Prostate gland (tissue), 2 donors: ENCODE measurements at places on chromosomes 1 and 21.

DNA sequence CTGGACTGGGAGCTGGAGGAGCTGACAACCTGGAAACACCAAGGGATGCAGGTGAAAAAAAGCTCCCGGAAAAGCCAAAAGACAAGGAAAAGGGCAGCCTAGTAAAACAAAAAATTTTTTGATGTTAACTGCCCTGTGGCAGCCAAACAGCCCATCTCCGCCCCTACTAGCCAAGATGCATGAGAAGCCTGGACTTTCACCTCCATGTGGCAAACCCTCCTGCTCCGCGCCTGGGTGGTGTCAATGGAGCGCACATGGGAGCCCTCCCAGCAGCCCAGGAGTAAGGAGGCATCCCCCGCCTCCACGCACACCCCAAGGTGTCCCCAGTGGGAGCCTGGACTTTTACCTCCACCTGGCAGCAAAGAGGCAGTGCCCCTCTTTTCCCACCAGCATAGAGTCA lies 30.5 kb downstream of the LEMD1 start:
- no peaks in the 10 kb centered on the region for H3K27me3 ChIP-seq
- H3K4me3 ChIP-seq: no peak overlapping the region
- no peak for DNase-seq
- H3K4me1 ChIP-seq: no peaks in the 10 kb centered on the region

DNA sequence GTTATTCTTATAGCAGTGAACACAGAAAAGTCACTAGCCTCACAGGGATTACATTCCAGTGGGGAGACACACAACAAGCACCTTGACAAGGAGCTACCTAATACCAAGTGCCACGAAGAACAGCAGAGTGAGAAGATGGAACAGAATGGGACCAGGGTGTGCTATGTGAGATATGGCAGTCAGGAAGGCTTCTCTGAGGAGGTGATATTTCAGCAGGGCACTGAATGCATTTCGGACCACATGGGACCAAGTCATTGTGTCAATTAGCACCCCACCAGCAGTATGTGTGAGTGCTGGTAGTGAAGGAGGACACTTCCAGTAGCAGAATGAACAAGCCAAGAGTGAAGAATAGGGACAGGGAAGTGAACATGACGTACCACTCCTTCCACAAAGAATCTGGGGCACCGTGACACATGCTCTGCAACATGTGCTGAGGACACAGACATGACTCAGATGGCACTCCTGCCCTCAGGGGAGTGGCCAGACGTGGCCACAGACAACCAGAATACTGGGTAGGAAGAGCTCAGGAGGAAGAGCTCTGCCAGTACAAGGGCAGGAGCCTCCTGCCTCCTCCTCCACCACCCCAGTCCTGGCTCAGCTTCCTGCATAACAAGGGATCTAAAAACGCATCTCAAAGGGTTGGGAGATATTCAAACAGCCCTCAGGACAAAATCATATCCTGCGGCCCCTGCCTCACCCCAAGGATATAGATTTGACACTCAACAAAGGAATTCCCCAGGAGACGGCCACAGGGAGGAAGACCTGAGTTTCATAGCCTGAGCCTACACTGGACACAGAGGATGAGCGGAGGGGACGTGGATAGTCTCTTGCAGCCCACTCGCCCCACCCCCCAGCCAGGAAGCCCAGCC lies 102.5 kb downstream of the TRABD2B start:
- H3K27ac ChIP-seq: no peak overlapping the region
- no peaks in the 10 kb centered on the region for H3K27me3 ChIP-seq
- no peaks in the 10 kb centered on the region for H3K36me3 ChIP-seq
- no peaks in the 10 kb centered on the region for H3K4me1 ChIP-seq
- DNase-seq: no peak

- no peaks in the 10 kb centered on the region for H3K4me1 ChIP-seq
- H3K36me3 ChIP-seq: no peaks in the 10 kb centered on the region
- H3K4me3 ChIP-seq: no peak overlapping the region
- H3K27ac ChIP-seq: no peak overlapping the region
- no peaks in the 10 kb centered on the region for H3K27me3 ChIP-seq
Observed at GRCh38 chr1:30920827-30921226, 12.3 kb upstream of the SDC3 start.

DNA sequence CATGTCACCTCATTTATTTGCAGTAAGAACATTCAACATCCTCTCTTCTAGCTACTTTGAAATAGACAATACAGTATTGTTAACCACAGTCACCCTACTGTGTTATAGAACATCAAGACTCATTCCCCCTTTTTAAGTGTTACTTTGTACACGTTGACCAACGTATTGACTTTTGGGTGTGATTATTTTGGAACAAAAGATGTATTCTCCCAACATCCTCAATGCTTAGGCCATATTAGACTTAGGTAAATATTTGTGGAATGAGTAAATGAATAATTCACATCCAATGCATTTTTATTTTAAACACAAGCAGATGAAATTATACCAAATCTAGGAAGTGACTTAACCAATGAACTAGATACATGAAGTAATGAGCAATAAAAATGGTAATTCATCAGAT lies 296.6 kb downstream of the CHRM3 start:
- no peaks in the 10 kb centered on the region for H3K36me3 ChIP-seq
- no peak overlapping the region for H3K4me3 ChIP-seq
- no peaks in the 10 kb centered on the region for H3K4me1 ChIP-seq
- H3K27ac ChIP-seq: no peak overlapping the region

GRCh38 chr1:107683191-107683657 lies 281.8 kb downstream of the VAV3 start:
- no peaks in the 10 kb centered on the region for H3K36me3 ChIP-seq
- no peaks in the 10 kb centered on the region for H3K27me3 ChIP-seq
- H3K4me1 ChIP-seq: no peaks in the 10 kb centered on the region
- peak; percentile 13 for DNase-seq

- no peak for DNase-seq
- H3K4me3 ChIP-seq: no peak overlapping the region
- no peaks in the 10 kb centered on the region for H3K27me3 ChIP-seq
- H3K4me1 ChIP-seq: no peaks in the 10 kb centered on the region
- no peaks in the 10 kb centered on the region for H3K36me3 ChIP-seq
Observed at GRCh38 chr1:80566867-80567266, 1233.9 kb upstream of the ADGRL2 start.

- H3K27me3 ChIP-seq: no peaks in the 10 kb centered on the region
- H3K4me3 ChIP-seq: peak overlapping the region; percentile 63
- H3K27ac ChIP-seq: peak overlapping the region; percentile 87
- no peak for DNase-seq
Observed at GRCh38 chr1:46133781-46134350, 1.4 kb upstream of the PIK3R3 start.

DNA sequence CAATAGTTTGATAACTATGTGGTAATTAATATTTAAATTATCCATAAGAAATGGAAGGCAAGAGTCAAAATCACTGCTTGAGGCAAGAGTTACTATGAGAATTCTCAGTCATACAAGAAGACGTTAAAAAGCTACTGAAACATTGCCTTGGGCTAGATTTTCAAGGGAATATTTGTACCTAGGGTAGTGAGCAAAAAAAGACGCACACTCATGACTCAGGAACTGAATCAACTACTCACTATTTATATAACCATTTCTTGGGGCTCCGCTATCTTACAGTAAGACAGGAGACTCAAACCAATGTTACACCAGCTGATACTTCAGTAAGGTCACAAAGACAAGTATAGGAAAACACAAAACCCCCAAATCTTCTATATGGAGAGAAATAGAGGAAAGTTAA lies 151.5 kb upstream of the RNPC3 start:
- H3K4me3 ChIP-seq: no peak overlapping the region
- H3K36me3 ChIP-seq: no peaks in the 10 kb centered on the region
- no peaks in the 10 kb centered on the region for H3K27me3 ChIP-seq
- H3K4me1 ChIP-seq: no peaks in the 10 kb centered on the region
